NCI-H226 (cell line): ENCODE measurements at places on chromosomes 4 and X.

- DNase-seq: peak; percentile 88
These were observed 20.2 kb upstream of the RASGEF1B start for GRCh38 chr4:81491943-81492342.

DNA sequence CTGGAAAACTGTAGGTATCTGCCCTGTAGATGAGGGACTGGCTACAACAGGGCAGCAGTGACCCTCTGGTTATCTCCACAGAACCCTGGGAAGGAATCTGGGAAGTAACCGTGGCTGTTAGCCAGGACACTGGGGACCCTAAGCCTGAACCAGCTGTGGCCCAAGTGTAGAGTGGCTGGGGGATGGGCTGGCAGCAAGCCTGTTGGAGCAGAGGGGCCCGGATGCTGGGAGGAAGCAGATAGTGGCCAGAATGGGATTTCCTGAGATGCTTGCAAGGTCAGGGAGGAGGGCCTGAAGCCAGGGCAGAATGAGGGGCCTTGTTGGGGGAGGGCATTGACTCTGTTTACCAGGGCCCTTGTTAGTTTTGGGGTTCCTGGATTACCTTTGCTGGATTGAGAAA lies 161.0 kb upstream of the EOLA2 start:
- no peak for DNase-seq

DNA sequence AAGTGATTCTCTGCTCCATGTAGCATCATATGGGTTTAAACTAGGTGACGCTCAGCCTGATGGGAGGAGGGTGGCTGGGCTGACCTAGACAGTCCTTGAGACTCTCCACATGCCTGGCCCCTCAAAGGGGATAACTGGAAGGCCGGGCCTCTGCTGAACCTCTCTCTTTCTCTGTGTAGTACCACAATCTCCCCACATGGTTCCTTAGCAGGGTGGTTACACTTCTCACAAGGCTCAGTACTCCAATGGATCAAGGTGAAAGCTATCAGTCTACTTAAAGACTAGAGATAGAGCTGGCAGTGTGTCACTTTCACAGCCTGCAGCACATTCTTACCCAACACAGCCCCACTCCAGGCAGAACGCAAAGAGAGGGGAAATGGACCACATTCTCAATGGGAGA lies 80.4 kb downstream of the LDB2 start:
- no peak for DNase-seq

- DNase-seq: peak; percentile 63
These were observed 21.8 kb downstream of the SPRY1 start for GRCh38 chr4:123418351-123418931.
